ENCODE measurements at places on chromosomes 13 and 19.

DNA sequence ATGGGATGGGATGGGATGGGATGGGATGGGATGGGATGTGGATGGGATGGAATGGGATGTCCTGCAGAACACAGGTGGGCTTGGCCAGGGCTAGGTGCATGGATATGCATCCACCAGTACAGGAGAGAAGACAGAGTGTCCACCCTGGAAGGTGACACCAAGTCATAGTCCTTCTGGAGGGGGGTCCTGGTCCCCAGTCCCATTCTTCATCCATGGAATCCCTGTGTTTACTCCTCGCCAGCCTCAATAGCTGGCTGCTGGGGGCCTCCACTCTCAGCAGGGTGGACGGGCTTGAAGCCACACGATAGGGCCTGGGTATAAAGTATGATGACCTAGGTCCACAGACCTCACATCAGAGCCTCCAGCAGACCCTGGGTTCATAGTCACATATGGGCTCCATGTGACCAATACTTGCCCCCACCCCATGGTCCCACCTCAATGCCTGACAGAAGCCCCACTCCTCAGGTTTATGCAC, 40.1 kb downstream of the RFX2 start:
- DNase-seq, result peak; percentile 36

DNA sequence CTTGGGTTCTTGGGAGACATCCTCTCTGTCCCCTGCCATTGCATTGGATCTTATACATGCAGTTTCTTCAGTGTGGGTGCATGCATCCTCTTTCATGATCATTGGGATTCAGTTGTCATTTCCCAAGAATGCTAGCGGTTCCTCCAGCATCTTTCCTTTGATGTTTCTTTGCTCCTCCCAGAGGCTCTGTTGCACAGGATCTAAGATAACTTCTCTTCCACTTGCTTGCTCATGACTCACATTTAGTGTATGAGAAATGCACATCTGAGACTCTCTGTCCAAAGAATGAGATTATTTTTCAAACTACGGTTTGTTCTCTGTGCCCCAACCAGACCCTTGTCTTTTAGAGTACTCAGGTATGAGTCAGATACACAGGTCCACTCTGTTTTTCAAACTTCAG, 197.1 kb downstream of the NDFIP2 start:
- DNase-seq, result no peak

DNA sequence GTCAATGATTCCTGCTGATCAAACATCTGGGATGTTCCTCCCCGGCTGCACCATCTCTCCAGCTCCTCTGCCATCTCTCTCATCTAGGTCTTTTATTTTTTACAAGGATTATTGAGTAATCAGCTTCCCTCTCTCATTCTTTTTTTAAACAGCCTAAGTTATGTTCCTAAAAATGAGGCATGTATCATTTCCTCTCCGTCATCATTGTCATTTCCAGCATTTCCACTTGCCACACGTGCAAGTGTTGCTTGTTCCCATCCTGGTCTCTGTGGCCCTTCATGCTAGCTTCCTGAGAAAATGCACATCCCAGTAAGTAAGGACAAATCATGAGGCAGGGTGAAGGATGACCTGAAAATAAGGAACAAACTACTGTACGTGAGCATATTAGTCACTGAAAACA, 102.7 kb upstream of the POSTN start:
- DNase-seq, result no peak

- no peak for DNase-seq
Measured at GRCh38 chr13:100523981-100524386, 64.6 kb downstream of the GGACT start.

GRCh38 chr13:77310161-77310560, 16.7 kb downstream of the MYCBP2 start:
- no peak for DNase-seq

GRCh38 chr19:13637664-13638063, 126.7 kb upstream of the MRI1 start:
- DNase-seq, result no peak

- DNase-seq, result no peak
Measured at GRCh38 chr13:29513981-29514719, 81.3 kb downstream of the SLC7A1 start.

GRCh38 chr13:75411924-75412537, 69.9 kb downstream of the TBC1D4 start:
- no peak for DNase-seq

GRCh38 chr19:57161985-57162539, 5.2 kb downstream of the DUXA start:
- DNase-seq, result no peak

DNA sequence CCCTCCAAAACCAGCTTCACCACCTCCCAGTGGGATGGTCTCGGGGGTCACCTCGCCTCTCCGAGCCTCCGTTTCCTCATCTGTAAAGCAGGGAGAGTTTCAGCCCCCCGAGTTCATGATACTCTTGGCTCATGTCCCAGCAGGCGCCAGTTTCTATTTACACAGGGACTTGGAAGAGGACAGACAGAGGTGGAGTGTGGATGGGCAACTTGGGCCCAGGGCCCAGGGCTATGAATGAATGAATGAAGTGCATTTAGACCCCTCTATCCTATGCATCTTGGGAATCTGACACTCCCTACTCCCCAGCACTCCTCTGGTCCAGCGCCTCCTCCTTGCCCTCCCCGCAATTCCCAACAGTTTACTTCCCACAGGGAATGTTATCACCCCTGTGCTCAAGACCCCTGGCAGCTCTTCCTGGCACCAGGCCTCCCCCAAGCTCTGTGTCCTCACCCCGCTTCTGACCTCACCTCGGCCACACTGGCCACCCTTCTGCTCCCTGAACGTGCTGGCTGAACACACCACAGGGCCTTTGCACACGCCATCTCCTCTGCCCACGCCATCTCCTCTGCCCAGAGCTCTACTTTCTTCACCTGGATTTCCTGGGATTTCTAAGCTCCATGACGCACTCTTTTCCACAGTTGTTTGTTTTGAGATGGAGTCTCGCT, 4.9 kb upstream of the C2CD4C start:
- DNase-seq, result no peak

GRCh38 chr13:109275852-109276251, 510.5 kb downstream of the IRS2 start:
- DNase-seq, result no peak

DNA sequence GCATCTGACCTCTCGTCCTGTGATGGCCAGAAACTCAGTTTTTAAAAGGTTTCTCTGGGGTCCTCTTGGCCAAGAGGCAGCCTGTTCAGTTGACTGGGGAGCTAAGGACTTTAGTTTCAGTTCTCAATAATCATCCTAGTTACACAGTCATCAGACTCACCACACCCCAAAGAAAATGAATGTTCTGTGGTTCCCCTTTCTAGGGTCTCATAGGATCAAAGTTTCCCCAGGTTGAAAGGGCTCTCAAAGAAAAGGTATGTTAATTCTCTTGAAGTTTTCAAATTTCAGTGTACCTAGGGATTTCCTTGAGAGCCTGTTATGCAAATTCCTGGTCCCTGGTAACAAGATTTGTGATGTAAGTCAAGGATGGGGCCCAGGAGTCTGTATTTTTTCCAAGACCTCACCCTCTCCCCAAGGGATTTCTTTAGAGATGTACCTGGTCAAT, 94.9 kb downstream of the FAM216B start:
- peak; percentile 14 for DNase-seq

DNA sequence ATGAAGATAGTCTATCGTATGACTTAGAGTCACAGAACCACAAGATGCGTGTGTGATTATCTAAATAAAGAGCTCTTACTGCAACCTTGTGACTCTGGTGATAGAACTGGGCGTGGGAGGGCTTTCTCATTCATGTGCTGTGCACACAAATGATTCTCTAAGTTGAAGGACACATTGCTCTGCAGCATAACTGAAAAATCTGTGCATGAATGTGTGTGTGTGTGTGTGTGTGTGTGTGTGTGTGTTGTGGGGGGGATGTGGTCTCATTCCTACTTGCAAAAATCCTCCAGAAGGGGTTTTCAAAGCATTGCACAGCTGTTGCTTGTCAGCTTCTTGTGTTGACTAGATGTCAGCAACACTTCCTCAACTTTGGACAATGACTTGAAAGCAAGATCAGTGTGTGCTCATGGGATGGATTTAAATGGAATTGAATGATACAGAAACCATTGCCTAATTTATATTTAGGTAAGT, 22.4 kb downstream of the LRCH1 start:
- no peak for DNase-seq

- peak; percentile 84 for DNase-seq
Measured at GRCh38 chr19:48644839-48645619, 958 bp downstream of the CA11 start.

- DNase-seq, result peak; percentile 89
Measured at GRCh38 chr13:50594276-50595051, 249.0 kb downstream of the DLEU7 start.

DNA sequence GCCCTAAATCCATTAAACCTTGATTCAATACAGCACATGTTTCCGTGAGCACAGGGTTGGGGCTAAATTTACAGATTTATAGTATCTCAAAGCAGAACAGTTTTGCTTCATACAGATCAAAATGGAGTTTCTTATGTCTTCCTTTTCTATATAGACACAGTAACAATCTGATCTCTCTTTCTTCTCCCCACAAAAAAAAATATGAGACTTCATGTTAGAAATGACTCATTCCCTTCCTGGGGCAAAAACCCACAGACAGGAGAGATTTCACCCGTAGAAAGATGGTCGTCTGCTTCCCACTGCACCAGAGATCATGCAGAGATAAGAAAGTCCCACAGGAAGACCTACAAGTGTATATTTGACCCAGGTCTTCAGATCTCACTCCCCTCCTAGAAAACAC, 7.7 kb upstream of the ZNF611 start:
- no peak for DNase-seq

GRCh38 chr13:74466020-74466419, 331.8 kb upstream of the KLF12 start:
- no peak for DNase-seq

DNA sequence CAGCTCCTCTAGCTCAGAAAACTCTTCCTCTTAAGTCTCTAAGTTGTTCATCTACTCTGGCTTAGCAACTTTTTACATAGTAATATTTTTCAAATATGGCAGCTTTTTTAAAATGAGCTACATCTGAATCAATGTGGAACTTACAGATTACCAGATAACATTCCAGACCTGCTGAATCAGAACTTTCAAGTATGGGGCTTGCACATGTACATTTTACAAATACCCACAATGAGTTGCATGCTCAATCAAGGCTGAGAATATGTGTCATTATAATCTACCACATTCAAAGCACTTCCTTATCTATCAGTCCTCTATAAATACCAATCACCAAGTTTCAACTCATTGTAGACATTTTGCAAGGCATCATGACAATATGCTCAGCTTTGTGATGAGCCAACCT, 383.1 kb downstream of the FGF14 start:
- no peak for DNase-seq

DNA sequence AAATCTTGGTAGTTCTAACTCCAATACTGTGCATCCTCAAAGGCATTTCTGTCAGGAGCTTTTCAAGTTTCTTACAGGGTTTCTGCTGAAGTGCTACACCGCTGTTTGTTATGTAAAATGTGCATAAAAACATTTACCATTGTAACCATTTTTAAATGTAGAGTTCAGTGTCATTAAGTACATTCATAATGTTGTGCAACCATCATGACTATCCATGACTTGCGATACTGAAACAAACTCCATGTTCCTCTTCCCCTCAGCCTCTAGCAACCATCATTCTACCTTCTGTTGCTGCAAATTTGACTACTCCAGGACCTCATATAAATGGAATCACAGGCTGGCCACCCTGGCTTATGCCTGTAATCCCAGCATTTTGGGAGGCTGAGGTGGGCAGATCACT, 14.4 kb upstream of the SLC25A42 start:
- no peak for DNase-seq

- peak; percentile 74 for DNase-seq
Measured at GRCh38 chr19:13784731-13785452, 10.4 kb upstream of the ZSWIM4 start.

- no peak for DNase-seq
Measured at GRCh38 chr19:44580366-44580895, 32.9 kb upstream of the IGSF23 start.

GRCh38 chr13:74026753-74027152, 107.5 kb downstream of the KLF12 start:
- DNase-seq, result peak; percentile 91

- DNase-seq, result no peak
Measured at GRCh38 chr13:109761695-109762094, 24.7 kb downstream of the IRS2 start.

- no peak for DNase-seq
Measured at GRCh38 chr13:30138511-30138910, 168.8 kb downstream of the KATNAL1 start.

- no peak for DNase-seq
Measured at GRCh38 chr13:47499358-47500150, 501.5 kb downstream of the SUCLA2 start.

- peak; percentile 21 for DNase-seq
Measured at GRCh38 chr19:7751157-7751783, 3.9 kb upstream of the CD209 start.

DNA sequence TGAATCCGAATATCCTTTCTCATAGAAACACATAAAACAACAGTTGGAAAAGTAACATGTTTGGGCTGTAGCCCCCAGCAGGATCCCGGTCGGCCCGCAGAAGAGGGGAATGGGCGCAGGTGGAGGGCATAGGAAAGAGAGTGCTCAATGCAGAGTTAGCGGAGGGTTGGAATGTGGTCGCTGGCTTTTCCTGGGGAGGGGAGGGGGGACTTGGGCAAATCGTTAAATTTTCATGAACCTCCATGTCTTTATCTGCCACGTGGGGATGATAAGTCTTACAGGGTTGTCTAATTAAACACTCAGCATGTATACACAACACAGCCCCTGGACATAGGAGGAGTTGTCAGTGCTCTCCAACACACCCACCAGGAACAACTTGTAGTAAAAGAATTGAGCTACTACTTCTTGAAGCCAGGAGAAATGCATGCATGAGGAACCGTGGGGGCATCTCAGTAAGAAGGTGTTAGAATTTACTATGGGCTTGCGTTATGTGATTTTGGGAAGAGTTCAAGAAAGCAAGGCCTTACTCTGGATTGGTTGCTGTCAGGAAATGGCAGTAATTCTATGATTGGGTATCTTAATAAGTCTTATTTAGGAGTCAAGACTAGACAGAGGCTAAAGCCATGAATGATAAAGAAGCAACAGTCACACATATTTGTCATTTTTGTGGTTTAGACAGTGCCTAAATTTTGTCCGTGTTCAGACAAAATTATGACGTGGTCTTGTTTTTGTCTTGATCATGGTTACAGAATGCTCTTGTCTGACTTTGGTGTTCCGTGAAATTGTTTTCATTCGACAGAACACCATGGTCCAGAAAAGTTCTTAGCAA, 671 bp upstream of the SLC46A3 start:
- peak; percentile 3 for DNase-seq

DNA sequence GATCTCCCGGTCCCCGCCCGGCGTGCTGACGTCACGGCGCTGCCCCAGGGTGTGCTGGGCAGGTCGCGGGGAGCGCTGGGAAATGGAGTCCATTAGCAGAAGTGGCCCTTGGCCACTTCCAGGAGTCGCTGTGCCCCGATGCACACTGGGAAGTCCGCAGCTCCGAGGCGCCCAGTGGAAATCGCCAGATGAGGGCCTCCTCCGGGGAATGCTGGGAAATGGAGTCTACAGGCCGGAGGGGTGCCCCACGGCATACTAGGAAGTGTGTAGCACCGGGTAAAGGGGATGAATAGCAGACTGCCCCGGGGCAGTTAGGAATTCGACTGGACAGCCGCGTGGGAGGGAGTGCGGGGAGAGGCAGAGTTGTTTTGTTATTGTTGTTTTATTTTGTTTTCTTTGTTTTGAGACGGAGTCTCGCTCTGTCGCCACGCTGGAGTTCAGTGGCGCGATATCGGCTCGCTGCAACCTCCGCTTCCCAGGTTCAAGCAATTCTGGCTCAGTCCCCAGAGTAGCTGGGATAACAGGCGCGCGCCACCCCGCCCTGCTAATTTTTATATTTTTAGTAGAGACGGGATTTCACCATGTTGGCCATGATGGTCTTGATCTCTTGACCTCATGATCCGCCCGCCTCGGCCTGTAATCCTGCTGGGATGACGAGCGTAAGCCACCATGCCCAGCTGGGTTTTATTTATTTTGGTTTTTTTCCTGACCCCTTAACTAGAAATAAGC, 390 bp upstream of the PPP1R12C start:
- peak; percentile 97 for DNase-seq
